ENCODE measurements at places on chromosomes 11 and 22.

DNA sequence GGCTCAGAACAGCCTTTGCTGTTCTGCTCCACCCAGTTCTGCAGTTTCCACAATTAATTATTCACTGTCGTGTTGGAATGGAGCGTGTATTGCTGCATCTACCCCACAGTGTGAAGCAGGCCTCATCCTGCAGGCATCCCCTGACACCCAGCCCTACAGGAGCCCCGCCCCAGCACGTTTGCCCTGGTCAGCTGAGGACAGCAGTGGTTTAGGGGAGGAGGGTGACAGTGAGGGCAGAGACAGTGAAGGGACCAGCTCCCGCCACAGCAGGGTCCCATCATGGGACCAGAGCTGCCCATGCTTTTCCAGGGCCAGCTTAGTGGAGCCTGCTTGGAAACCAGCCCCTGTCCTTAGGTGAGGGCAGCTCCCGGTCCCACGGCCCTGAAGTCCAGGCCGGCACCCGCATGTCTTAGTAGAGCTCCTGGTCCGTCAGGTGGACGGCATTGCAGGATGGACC lies 273.0 kb downstream of the TBC1D22A start:
- no peak for DNase-seq

DNA sequence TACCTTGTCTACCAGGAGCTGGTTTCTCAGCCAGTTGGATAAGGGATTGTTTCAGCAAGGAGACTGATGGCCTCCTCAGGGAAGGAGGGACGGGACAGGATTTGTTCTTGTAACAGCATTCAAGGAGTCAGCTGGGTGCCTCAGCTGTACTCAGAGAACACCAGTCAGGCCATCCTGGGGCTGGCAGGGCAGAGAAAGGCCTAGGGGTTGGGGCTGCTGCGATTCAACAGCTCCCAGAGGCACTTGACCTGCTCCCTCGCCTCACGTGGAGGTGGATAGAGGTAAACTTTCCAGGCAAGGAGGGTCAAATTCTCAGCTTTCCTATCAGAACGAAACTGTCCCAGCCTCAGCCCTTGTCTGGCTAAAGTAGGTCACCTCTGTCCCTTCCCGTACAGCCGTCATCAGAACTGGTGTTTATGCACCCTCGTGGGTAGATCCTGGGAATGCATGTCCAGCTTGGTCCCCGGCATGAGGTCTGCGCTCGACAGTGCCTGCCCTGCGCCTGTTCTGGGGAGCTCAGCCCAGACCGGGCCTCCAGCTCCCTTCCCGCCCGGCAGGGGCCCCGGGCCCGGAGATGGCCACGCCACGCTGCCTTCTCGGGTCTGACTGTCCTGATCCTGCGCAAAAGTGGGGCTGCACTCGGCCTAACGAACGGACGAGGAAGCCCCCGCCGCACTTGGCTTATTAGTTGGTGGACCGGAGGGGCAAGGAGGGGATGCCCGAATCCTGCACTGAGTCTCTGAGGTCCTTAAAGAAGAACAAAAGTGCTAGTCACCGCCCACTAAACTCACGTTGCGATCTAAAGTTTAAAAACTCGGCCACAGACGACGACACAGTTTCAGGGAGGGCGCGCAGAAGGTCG lies 762 bp upstream of the CCDC134 start:
- peak; percentile 68 for DNase-seq

- DNase-seq = peak; percentile 61
Measured at GRCh38 chr22:50705219-50705691, 32.6 kb downstream of the SHANK3 start.

DNA sequence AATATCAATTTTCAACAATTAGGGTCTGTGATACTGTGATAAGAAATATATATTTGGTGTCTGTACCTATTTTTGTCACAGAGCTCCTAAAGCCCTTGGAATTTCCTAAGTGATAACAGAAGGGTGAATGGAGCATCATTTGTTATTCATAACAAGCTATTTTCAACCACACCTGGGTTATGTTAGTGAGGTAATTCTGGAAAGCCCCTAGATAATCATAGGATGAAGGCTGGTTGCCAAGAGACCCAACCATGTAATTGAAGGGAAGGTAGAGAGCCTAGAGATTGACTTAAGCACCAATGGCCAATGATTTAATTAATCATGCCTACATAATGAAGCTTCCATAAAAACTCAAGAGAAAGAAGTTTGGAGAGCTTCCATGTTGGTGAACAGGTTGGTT lies 109.4 kb downstream of the KIF18A start:
- DNase-seq = no peak

GRCh38 chr22:37242395-37242918 lies 1.6 kb downstream of the RAC2 start:
- peak; percentile 89 for DNase-seq

DNA sequence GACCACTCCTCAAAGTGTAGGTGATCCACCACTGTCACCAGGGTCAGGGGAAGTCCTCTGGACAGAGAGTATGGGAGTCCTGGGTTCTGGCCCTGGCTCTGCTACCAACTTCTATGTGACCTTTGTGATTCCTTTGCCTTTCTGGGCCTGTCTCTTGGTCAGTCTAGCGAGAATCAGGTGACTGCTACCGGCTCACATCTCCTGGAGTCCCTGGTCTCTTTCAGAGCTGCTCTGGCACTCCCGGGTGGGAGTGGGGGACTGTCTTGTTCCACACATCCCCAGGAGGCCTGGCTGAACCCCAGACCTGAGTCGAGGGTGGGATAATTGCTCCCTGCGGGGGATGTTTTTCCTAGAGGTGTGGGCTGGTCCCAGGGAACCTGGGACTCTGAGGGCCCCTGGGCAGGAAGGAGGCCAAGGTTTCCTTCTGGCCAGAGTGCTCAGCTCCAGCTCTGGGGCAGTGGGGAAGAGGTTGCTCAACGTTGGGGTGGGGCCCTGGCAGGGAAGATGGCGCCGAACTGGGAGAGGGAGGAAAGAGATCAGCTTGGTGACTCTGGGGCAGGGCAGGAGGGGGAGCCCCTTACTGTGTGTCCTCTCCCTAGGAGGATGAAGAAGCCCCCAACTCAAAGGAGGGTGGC lies 2.1 kb downstream of the SOX10 start:
- DNase-seq = no peak

DNA sequence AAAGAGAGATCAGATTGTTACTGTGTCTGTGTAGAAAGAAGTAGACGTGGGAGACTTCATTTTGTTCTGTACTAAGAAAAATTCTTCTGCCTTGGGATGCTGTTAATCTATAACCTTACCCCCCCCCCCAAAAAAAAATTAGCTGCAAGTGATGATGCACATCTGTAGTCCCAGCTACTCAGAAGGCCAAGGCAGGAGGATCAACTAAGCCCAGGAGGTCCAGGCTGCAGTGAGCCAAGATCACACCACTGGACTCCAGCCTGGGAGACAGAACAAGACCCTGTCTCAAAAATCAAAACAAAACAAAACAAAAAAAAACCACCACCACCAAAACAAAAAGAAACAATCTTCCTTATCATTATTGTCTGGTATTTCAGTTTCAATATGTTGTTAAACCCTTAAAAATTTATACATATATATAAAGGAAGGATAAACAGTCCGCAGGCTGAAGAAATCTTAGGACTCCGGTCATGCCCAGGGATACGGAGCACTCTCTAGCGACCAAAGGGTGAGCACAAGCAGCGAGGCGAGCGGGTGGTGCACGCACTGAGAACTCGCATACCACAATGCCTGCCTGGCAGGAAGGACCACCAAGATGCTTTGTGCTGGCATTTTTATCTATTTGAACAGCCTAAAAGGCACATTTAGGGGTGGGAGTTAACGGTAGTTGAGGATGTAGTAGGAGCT lies 6.4 kb downstream of the POLDIP3 start:
- DNase-seq = no peak

DNA sequence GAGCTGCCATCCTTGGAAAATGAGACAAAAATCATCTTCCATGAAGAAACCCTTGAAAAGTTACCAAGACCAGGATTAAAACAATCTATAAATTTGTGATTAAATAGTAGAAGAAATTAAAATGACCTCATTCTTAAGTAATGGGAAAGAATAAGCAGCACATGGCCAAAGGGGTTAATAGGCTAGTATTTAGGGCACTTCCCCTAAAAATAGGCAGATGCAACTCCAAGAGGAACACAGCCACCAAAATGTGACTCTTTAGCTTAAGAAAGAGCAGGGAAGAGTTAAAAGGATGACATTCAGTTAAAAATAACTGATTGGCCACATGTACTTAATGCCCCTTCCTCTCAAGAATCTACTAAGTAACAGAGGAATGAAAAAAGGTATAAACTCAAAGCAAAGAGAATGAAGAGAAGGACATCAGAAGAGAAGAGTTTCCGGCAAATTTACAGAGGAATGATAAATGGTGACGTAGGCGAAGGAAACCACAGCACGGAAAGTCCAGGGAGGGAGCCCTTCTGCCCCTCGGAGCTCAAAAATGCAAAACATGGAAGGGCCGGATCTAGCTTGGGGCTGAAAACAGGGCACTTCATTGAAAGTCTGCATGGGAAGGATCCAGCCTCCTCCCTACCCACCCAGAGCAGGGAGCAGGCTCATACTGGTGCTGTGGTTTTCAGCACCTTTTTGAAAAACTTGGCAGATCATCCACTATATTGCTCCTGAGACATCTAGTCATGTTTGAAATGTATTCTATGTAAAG lies 17.8 kb downstream of the SCUBE2 start:
- no peak for DNase-seq

DNA sequence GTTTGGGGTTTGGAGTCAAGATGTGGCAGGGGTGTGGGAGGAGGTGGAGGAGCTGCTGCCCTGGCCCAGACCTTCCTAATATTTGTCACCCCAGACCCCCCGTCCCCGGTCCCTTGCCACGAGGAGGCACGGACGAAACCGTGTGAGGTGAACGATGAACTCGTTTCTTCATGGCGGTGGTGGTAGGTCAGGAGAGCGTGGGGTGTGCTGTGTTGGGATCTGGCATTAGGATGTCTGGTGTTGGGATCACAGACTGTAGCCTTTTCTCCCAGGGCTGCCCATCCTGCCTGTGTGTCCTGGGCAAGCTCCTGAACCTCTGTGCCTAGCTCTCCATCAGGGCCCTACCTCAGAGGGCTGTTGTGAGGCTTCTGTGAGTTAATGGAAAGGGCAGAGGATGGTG lies 8.4 kb downstream of the MAPK8IP2 start:
- no peak for DNase-seq

DNA sequence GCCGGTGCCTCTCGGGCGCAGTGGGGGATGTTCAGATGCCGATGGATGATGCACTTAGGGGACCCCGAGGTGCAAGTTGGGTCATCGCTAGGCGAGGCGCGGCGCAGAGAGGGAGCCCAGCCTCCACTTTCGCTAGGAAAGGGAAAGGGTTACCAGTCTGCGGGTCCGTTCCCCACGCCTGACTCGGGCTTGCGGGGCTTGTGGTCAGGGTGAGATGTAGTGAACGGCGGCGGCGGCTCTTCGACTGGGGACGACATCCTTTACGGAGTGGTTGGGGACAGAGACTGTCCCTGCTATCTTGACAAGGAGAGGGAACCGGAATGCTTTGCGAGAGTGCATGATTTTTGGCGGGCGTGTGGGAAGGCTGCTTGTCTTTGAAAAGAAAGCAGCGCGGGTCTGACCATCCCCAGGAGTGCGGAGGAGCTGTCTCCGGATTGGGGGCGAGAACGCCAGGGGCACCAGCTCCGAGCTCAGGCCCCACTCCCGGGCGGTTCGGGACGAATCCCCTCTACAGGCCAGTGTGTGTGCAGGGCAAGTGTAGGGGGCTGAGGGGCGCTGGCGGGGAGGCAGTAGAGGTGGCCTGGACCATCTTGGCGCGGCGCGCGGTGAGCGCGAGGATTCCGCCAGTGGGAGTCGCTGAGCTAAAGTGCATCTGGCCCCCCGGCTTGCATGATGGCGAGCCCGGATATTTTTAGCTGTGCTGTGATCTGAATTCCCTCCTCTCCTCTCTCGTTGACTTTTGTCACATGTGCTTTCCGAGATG lies 1.1 kb downstream of the FAT3 start:
- DNase-seq = no peak

GRCh38 chr11:80719292-80719646 lies 1278.4 kb upstream of the TENM4 start:
- no peak for DNase-seq

- no peak for DNase-seq
Measured at GRCh38 chr11:624705-625635, at the start of gene CDHR5. Gene CDHR5, minus strand, starts transcription at chr11:624955. Its CDS starts 53 bp downstream, at chr11:624902.

DNA sequence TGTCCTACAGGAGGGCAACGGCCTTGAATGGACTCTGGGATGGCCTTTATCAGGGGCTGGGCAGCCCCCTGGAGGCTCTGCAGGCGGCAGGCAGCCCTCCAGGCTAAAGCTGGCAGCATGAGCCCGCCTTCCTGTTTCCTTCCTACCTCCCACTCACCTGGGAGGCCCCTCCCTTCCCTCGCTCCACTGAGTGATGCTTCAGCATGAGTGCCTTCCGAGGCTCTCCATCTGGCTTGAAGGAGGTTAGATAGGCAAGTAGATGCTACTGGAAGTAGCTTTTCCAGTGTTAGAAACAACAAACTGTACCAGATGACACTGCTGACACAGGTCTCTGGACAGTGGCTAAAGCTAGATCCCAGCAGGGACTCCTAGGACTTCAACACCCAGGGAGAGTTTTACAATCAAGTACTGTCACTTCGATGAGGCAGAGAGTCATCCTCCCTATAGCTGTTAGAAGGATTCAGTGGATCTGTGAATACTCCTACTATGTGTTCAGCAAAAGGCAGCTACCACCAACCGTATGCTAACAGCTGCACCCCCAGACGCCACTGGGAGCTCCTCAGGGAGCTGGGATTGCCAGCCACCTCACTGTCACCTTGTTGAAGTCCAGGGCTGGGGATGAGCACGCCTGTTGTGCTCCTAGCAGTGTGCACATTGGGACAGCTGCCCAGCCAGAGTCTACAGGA lies 4.1 kb upstream of the SLC25A1 start:
- peak; percentile 42 for DNase-seq

GRCh38 chr11:31818874-31819331 lies 7.8 kb upstream of the PAX6 start:
- no peak for DNase-seq

DNA sequence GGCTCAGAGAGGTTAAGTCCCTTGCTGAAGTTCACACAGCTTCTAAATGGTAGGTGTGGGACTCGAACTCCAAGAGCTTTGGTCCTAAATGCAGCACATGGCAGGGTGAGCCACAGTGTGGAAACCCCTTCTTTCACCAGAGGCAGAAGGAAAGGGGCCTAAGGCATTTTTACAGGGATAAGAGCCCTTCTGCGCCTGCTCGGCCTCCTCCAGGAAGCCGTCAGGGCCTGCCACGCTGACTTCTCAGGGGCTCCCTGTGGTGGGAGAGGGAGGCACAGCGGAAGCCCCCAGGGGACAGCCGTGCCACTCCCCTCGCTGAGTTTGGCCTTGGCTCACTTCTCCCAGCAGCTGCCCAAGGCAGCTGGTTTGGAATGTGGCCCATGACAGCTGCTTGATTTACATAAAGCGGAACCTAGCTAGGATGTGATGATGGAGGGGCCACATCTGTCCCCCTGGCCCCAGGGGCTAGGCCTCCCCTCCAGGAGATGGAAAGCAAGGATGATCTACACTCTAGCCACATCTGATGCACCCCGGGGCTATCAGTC lies 35.4 kb downstream of the CD82 start:
- DNase-seq = no peak

Data from K562 (cell line).